ENCODE measurements at places on chromosomes 12 and 14. TPM values are rescaled to one million over a fixed set of nuclear protein-coding genes. Genes with fewer than 3 reads are reported as not detected.

TAS2R8 gene
- not detected for total RNA-seq

REP15 gene
- total RNA-seq = 14.3 TPM

OTX2 gene
- total RNA-seq = not detected

OTOGL gene
- total RNA-seq = 0.18 TPM

SALL2 gene
- 1.4 TPM for total RNA-seq

GPR135 gene
- 2.8 TPM for total RNA-seq

ASB2 gene
- 3.2 TPM for total RNA-seq

CCDC60 gene
- not detected for total RNA-seq

PPP1R36 gene
- 1.9 TPM for total RNA-seq

DNA sequence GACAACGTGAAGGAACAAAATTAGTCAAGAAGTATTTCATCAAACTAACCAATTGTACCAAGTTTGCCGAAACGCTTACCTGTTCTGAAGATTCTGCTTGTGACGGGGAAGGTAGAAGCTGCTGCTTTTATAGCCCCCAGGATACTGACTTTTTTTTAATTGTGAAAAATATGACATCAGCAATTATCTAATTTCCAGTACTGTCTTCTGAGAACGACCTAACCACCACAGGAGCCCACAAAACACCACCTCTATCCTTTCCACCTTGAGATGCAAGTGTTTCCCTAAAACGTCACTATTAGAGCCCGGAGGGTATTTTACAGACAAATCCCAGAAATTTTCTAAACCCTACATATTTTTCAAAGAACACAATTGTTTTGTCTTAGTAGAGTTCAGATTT is at the start of gene IL22:
IL22 (minus strand) TSS at position 101 of the 400 bp plus-strand sequence. CDS start 156 bp downstream, outside the sequence.
- no peaks in the 10 kb centered on the region for H3K4me1 ChIP-seq
- H3K27me3 ChIP-seq = no peaks in the 10 kb centered on the region
- H3K36me3 ChIP-seq = no peaks in the 10 kb centered on the region

GRCh38 chr14:85482552-85482951 is 47.4 kb upstream of the FLRT2 start:
- no peak overlapping the region for H3K27ac ChIP-seq
- H3K4me3 ChIP-seq = no peak overlapping the region

- DNase-seq = no peak
- H3K4me1 ChIP-seq = no peaks in the 10 kb centered on the region
- peak overlapping the region; percentile 61 for H3K27ac ChIP-seq
- H3K36me3 ChIP-seq = no peaks in the 10 kb centered on the region
These were observed 22.2 kb downstream of the COX8C start for GRCh38 chr14:93368996-93369712.

DNA sequence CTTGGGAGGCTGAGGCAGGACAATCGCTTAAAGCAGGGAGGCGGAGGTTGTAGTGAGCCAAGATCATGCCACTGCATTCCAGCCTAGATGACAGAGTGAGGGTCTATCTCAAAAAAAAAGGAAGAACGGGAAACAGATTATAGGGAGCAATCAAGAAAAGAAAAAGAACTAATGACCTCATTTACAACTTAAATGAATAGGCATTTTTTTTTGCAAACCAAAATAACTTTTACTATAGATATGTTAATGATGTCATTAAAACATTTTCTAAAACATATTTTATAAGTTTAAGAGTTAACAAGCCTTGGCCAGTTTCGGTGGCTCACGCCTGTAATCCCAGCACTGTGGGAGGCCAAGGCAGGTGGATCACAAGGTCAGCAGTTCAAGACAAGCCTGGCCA is 6.8 kb upstream of the RESF1 start:
- H3K27me3 ChIP-seq = no peaks in the 10 kb centered on the region
- no peaks in the 10 kb centered on the region for H3K4me1 ChIP-seq
- no peak for DNase-seq
- no peak overlapping the region for H3K4me3 ChIP-seq
- H3K36me3 ChIP-seq = no peaks in the 10 kb centered on the region
- no peak overlapping the region for H3K27ac ChIP-seq

GRCh38 chr12:124453419-124454351 is 113.7 kb downstream of the NCOR2 start:
- H3K27ac ChIP-seq = peak overlapping the region; percentile 40
- H3K36me3 ChIP-seq = no peaks in the 10 kb centered on the region
- peaks cover 37% of the 10 kb centered on the region for H3K4me1 ChIP-seq
- no peaks in the 10 kb centered on the region for H3K27me3 ChIP-seq
- no peak overlapping the region for H3K4me3 ChIP-seq

GRCh38 chr14:94713115-94713514 is 56.8 kb downstream of the GSC start:
- no peak for DNase-seq
- no peak overlapping the region for H3K4me3 ChIP-seq
- no peak overlapping the region for H3K27ac ChIP-seq
- no peaks in the 10 kb centered on the region for H3K27me3 ChIP-seq

DNA sequence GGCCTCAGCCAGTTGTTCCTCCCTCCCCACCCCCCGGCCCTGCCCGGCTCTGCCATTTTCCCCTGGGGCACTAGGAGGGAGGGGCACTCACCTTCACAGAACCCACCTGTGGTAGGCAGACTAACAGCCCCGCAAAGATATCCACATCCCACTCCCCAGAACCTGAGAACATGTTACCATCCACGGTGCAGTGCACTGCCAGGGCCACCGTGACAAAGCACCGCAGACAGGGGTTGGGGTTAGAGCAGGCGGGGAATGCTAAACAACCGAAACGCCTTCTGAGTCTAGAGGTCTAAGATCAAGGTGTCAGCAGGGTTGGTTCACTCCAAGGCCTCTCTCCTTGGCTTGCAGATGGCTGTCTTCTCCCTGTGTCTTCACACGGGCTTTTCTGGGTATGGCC is 57.4 kb upstream of the NCOR2 start:
- no peak overlapping the region for H3K27ac ChIP-seq
- no peaks in the 10 kb centered on the region for H3K27me3 ChIP-seq
- H3K4me3 ChIP-seq = no peak overlapping the region
- no peaks in the 10 kb centered on the region for H3K4me1 ChIP-seq

- no peak overlapping the region for H3K4me3 ChIP-seq
- no peaks in the 10 kb centered on the region for H3K27me3 ChIP-seq
- DNase-seq = no peak
- no peaks in the 10 kb centered on the region for H3K36me3 ChIP-seq
- no peak overlapping the region for H3K27ac ChIP-seq
These were observed 24.2 kb downstream of the SMUG1 start for GRCh38 chr12:54164387-54165145.

DNA sequence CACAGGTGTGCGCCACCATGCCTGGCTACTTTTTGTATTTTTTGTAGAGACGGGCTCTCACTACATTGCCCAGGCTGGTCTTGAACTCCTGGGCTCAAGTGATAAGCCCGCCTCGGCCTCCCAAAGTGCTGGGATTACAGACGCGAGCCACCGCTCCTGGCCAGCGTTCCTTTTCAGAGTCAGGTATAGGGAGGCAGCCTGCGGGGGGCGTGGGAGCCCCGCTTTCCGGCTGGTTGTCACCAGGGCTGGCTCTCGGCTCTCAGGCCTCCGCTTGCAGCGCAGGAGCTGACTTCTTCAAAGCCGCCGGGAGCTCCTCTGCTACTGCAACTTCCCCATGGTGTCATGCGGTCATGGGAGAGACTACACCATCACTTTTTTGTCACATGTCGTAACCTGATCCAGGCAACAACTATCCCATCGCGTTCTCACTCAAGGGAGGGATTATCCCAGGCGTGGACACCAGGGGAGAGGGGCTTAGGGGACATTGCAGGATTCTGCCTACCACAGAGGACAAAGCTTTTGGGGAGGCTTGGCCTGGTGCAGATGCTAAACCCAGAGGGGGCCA is 129.4 kb downstream of the SCARB1 start:
- H3K27ac ChIP-seq = peak overlapping the region; percentile 54
- DNase-seq = no peak
- H3K4me1 ChIP-seq = no peaks in the 10 kb centered on the region
- no peak overlapping the region for H3K4me3 ChIP-seq
- H3K36me3 ChIP-seq = no peaks in the 10 kb centered on the region
- no peaks in the 10 kb centered on the region for H3K27me3 ChIP-seq

GRCh38 chr12:105057174-105057573 is 27.1 kb downstream of the ALDH1L2 start:
- no peaks in the 10 kb centered on the region for H3K27me3 ChIP-seq
- no peaks in the 10 kb centered on the region for H3K4me1 ChIP-seq
- H3K27ac ChIP-seq = no peak overlapping the region
- no peak overlapping the region for H3K4me3 ChIP-seq
- DNase-seq = no peak

DNA sequence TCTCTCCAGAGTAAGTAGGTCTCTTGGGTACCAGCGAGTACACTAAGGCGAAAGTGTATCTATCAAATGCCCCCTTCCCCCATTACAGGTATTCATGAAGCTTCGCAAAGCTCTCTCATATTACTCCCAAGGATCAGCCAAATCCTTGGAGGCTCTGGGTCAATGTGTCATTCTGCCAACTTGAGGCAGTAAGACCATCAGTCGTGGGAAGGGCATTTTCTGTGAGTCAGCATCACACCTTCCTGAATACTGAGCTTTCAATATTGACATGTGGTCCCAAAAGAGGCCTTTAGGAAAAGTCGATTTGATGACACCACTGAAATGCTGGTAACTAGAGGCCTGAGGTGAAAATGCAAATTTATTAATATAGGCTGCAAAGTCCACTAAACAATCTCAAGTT is 323.9 kb downstream of the LRIG3 start:
- H3K36me3 ChIP-seq = no peaks in the 10 kb centered on the region

Measured in Peyer's patch (tissue), 4 donors.